ENCODE measurements at places on chromosomes 6 and 20.

GRCh38 chr6:104532462-104532861 is 327.3 kb downstream of the HACE1 start:
- DNase-seq: no peak

GRCh38 chr6:112979830-112980229 is 632.7 kb downstream of the RFPL4B start:
- no peak for DNase-seq

DNA sequence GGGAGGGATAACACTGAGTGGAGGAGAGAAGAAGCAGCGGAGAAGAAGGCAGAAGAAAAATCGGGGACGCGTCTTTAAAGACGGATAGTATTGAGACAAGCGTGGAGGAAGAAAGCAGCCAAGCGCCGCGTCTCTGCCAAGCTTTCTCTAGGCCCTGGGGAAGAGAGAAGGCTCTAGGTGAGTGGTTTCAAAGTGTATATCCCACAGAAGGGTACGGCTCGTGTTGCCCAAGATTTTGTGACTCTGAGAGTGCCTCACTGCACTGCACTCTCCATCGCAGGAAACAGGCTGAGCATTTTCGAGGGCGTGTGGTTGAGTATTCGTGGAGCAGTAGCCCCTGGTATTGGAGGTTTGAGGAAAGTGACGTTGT is 185.4 kb downstream of the TRIM27 start:
- DNase-seq: no peak

DNA sequence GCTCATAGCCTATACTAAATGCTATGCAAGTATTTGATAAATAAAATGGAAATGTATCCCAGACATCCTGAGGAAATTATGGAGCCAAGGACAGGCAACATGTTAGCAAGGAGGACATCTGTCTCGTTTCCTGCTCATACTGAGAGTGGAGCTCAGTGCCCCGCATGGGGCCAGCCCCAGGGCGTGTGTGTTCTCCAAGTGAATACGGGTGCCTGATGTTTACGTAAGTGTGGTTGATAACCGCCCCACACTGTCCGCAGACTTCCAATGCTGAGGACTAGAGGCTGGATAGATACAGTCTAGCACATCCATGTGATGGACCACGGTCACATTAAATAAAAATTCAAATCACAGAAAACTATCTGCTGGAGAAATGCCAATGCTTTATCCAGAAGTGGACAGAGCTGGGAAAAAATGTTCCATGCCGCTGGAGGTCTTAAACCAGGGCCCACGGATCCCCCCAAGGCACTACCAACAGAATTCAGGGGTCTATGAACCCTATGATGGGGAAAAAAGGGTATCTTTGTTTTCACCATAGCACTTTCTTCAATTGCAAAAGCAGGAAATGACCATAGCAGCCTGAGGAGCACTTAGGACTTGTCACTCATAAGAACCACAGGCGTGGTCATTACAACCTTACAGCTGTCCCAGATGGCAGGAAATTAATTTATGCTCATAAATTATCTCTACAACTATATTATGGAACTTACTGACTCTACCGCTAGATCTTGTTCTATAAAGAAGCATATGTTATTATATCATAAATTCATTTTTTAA is 24.9 kb downstream of the TGM2 start:
- DNase-seq: no peak

GRCh38 chr6:101393829-101394251 is 332 bp downstream of the GRIK2 start:
- no peak for DNase-seq

Measured in activated CD4-positive, alpha-beta T cell treated with anti-CD3 and anti-CD28 coated beads, Interleukin-2, Interleukin-6, amounts not matched to agents 100 ng/mL and 50 ng/mL, durations not matched to agents 16 hours and 8 hours (primary cell).